ENCODE measurements at places on chromosomes 16 and 17. TPM values are rescaled to one million over a fixed set of nuclear protein-coding genes. Genes with fewer than 3 reads are reported as not detected.

Gene PROCA1
- 1.6 TPM for total RNA-seq

- DNase-seq: no peak
Measured at GRCh38 chr16:81780350-81780749, 1.3 kb downstream of the PLCG2 start.

GRCh38 chr17:28327709-28328108 is 7.6 kb downstream of the IFT20 start:
- DNase-seq: no peak

Gene SHISA9
- total RNA-seq: 0.44 TPM

- no peak for DNase-seq
Measured at GRCh38 chr17:14091367-14091766, 22.1 kb downstream of the COX10 start.

Gene RHBDF2
- total RNA-seq: 18.9 TPM

DNA sequence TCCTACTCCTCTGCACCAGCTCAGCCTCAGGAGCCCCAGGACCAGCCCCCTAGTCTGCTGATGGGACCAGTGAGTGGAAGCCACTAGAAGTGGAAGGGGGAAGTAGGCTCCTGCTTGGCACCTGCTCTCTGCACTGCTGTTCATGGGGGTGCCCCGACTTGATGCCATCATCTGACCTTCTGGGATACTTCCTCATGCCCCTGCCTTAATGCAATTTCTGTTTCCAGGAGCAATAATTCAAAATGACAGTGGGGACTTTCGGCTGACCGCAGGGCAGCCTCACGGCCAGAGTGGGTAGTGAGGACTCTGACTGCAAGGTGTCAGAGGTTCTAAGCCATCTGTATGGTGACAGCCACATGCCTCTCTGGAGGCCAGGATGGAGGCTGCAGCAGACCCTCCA is 196.4 kb upstream of the WSCD1 start:
- no peak for DNase-seq

GRCh38 chr17:36614933-36615332 is 13.6 kb downstream of the MRM1 start:
- DNase-seq: no peak

Gene CDH3
- 0.68 TPM for total RNA-seq

Gene GPR142
- total RNA-seq: 0.15 TPM

DNA sequence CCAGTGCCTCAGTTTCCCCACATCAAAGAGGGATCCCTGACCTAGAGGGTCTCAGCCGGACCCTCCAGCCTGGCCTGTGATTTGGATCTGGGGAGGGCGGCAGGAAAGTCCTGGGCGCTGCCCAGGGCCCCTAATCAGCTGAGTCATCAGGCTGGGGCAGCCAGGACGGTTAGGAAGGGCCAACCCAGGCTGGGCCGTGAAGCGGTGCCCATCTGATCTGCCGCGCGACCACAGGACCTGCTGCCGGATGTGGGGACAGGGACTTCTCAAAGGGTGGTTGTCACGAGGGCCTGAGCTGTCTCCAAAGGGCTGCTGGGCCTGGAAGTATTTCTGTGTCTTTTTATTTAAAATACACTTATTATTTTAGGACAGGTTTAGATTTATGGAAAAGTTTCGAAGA is 4.4 kb downstream of the TPSAB1 start:
- peak; percentile 10 for DNase-seq

DNA sequence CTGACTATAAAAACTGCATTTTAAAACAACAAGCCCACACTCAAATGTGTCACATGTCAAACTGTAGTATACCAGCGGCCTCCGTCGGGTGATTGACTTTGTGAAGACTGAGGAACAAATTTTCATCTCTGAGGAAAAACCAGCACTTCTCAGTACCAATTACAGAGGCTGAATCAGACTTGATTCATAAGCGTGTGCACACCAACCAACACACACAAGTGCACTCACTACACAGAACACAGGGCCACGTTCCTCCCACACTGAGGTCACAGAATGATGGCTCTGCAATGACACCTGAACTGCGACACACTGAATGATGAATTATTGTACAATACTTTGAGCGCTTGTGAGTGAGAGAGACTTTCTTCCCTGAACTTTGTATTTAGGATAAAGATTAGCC is 29.6 kb downstream of the XPO6 start:
- no peak for DNase-seq

DNA sequence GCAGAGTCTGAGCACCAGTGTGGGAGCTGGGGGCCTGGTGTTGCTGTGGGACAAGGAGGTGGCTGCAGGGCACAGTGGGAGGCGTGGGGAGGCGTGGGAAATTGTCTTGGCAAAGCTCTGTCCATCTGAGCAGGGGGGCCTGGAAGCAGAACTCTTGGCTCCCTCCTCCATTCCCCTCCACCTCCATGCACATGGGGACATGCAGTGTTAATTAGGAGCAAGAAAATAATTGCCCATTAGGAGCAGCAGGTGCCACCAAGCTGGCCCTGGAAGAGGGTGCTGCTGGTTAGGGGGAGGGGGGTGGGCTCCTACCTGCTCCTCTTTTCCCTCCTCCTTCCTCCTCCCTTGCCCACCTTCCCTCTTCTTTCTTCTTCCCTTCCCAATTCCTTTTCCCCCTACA is 4.5 kb downstream of the TTYH2 start:
- no peak for DNase-seq

DNA sequence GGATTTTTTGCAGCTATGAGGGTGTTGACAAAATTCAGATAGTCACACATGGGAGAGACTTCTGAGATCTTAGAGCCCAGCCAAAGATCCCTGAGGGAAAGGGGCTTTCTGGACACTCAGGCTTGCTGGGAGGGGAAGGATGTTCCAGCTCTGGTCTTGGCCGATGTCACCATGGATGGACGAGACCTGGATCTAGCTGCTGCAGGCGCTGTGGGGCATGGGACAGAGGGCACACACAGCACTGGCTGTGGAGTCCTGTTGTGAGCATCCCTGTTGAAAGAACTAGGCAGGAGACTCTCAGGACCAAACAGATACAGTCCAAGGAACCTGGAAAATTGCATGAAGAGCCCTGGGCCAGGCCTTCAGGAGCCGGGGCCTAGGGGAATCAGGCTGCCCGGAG is 80.1 kb upstream of the SDK2 start:
- no peak for DNase-seq

Data from left cardiac atrium (tissue), 4 donors.